ENCODE measurements at places on chromosomes 4 and X.
A peak's percentile ranks its signal among the peaks of the same experiment; 100 is the strongest.

DNA sequence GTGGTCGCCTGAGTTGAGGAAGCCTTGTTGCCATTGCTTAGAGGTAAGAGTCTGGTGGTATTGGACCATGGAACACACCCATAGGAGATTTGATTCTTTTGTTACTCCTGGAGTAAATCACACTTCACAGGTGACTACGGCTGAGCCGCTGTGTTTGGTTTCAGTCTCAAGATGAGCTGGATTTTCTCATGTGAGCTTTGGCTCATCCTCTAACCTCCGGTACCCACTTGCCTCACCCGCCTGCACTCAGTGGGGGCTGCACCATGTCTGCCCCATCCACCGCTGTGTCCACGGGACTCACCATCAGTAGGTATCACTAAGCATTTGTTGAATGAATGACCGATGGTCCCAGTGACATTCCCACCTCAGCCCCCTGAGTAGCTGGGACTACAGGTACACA is 52.7 kb downstream of the HTT-AS start:
- no peak for DNase-seq

- peak; percentile 68 for DNase-seq
Measured at GRCh38 chr4:26330186-26330787, 9.5 kb downstream of the RBPJ start.

- DNase-seq, result peak; percentile 85
Measured at GRCh38 chr4:61254406-61254805, 54.3 kb downstream of the ADGRL3 start.

DNA sequence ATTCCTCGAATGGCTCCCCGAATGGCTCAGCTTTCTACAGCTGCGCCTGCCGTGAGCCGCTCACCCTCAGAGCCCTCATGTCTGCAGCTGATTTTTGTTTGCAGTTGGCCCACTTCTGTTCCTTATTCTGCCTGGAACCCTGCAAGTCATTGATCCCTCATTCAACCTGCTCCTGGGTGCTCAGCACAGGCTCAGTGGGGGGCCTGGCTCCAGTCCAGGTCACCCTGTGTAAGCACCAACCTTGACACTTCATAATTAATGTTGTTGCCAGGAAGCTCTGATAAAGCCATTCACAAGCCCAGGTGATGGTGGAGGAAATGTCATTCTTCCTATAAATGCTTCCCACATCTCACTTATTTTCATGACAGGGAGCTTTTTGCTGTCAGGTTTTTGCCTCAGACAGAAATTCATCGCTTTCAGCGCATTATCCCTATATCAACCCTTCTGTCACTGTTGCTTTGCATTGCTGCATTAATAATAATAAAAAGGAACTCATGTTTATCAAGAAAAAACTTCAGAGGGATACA is 85.7 kb downstream of the F11 start:
- no peak for DNase-seq

DNA sequence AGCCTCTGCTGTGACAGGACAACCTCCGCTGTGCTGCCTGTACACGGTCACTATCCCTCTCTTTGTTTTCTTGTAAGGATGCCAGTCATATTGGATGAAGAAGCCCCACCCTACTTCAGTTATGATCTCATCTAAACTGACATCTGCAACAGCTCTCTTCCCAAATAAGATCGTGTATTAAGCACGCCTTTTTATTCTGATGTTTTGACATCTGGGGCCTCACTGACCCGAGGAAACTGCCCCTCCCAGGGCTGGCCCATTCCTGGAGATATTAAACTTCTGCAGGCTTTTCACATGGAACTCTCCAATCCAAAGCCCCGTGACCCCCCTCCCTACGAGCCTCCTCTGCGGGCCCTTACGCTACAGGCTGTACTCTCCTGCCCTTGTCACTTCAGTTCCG is 232.0 kb downstream of the ARHGAP10 start:
- DNase-seq, result no peak

GRCh38 chr4:150106886-150107285 is 28.6 kb downstream of the DCLK2 start:
- DNase-seq, result no peak

GRCh38 chrX:13654116-13654515 is 1.2 kb downstream of the TCEANC start:
- no peak for DNase-seq

DNA sequence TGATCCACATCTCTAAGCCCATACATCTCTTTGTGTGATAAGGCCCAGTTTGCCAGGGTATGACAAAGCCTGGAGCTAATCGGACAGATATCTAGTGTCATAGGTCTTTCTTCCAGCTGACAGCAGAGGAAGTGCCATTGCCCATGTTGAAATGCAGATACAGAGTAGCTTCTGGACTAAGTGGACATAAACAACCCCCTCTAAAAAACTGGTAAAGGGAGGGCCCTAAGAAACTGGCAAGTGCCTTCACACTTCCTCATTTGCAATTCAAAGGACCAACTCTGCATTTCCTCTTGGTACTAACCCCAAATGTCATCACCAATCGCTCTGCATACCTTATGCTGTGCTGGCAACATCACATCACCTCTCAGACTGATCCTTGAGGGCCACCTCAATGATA is 20.8 kb downstream of the ARHGEF6 start:
- DNase-seq, result no peak

GRCh38 chrX:138756234-138756633 is 44.7 kb upstream of the FGF13 start:
- DNase-seq, result peak; percentile 32

GRCh38 chr4:12411072-12411471 is 982.4 kb upstream of the HS3ST1 start:
- peak; percentile 41 for DNase-seq

GRCh38 chr4:110484767-110485166 is 8.8 kb downstream of the ENPEP start:
- peak; percentile 69 for DNase-seq

- no peak for DNase-seq
Measured at GRCh38 chr4:150986085-150986484, 29.0 kb downstream of the LRBA start.

- peak; percentile 38 for DNase-seq
Measured at GRCh38 chr4:89438102-89438831, 130.7 kb upstream of the GPRIN3 start.
